AML-193 (cell line): ENCODE measurements at places on chromosomes 12 and 14.

GRCh38 chr14:71536927-71537772 is 395.1 kb upstream of the RGS6 start:
- DNase-seq = no peak

DNA sequence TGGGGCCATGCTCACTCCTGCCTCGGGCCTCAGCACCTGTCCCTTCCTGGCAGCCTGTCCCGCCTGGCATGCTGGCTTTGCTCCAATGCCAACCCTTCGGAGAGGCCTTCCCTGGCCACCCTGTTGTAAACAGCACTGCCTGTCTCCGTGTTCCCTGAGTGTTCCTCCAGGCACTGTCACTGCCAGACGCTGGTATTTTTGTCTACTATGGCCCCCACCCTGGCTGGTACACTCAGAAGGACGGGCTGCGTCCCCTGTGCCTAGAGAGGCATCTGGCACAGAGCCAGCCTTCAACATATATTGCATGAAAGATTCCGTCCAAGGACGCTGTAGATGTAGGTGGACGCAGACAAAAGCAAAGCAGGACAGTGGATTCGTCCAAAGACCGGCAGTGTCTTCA is 2.7 kb upstream of the ASPG start:
- no peak for DNase-seq

- DNase-seq = no peak
These were observed 63.1 kb downstream of the C14orf132 start for GRCh38 chr14:96102081-96102856.

GRCh38 chr14:104098272-104099095 is 13.0 kb downstream of the ASPG start:
- no peak for DNase-seq

DNA sequence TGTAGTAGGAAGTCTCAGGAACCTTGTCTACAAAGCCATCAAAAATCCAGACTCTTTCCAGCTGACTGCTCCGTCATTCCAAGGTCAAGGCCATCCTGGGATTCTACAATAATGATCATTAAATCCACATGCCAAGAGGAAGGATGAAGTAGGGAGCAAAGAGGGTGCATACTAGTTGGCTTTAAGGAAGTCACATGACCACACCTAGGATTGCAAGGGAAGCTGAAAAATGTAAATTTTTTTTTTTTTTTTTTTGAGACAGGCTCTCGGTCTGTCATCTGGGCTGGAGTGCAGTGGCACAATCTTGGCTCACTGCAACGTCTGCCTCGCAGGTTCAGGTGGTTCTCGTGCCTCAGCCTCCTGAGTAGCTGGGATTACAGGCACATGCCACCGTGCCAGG is 7.3 kb upstream of the MRPL42 start:
- DNase-seq = no peak

DNA sequence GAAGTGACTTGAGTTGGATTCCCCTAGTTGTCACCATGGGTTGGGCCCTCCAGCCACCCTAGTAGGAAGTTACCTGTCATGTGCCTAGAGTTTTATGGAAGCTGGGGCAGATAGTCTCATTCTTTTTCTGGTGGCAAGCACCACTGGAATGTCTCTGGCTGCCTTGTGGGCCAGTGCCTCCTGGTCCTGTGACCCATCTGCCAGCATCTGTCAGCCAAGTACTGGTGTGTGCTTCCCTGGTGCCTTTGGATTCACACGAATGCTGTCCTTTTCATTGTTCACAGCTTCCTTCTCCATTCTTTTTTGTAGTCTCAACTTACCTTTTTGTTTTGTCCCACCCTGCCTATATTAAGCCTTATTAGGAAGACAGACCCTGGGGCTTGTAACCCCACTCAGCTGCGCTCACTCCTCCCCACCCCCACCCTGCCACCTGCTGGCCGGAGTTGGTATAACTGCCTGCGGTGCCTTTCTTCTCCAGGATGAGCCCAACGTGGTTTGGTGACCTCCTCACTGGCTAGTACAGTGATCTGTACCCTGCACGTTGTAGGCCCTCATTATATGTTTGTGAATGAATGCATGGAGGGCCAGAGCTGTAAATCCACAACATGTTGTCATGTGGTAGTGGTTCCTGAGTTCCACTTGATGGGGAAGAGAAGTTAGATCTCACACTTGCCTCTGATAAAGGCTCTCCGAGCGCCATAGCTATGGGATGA is 125.7 kb downstream of the TSPAN9 start:
- DNase-seq = no peak

- DNase-seq = no peak
These were observed 184.9 kb downstream of the ITPR2 start for GRCh38 chr12:26648066-26648465.
